ENCODE measurements at places on chromosomes 13 and 19.

- no peak for DNase-seq
These were observed 13.0 kb upstream of the EPOR start for GRCh38 chr19:11397089-11397610.

DNA sequence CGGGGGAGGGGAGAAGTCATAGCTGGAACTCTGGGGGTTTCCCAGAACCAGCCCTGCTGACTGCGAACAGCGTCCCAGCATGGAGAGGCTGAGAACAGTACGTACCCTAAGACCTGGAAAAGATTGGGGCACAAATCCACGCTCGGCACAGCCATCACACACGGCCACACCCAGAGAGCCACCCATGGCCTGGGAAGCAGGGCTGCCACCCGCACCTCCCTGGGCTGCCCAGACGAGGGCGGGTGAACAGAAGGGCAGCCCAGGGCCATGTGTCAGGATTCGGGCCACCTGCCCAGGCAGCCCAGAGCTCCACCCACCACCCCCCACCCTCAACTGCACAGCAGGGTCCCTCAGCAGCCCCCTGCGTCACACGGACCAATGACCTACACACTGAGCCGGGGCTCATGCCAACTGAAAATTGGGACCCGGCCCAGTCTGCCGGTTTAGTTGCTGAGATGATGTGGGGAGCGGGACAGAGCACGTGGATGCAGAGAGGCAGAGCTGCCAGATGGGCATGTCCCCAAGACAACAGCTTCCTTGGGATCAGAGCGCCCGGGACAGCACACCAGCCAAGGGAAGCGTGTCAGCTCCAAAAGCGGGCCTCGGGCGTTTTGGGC, 8.5 kb downstream of the UBXN6 start:
- no peak for DNase-seq

DNA sequence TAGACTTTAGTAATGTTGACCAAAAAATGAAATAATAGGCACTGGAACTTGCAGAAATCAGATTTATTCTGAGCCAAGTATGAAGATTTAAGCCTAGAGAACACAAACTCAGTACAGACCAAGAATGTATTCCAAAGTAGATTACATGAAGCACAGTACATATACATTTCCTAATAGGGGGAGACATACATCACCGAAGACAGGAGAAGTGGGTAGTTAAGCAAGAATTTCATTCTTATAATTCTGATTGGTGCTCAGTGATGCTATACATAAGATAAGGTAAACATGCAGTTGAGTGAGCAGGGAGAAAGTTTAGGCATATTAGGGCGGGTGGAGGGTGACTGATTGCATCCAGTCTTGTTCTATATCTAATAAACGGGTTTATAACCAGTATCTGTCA, 2218.8 kb downstream of the PCDH9 start:
- DNase-seq = no peak

DNA sequence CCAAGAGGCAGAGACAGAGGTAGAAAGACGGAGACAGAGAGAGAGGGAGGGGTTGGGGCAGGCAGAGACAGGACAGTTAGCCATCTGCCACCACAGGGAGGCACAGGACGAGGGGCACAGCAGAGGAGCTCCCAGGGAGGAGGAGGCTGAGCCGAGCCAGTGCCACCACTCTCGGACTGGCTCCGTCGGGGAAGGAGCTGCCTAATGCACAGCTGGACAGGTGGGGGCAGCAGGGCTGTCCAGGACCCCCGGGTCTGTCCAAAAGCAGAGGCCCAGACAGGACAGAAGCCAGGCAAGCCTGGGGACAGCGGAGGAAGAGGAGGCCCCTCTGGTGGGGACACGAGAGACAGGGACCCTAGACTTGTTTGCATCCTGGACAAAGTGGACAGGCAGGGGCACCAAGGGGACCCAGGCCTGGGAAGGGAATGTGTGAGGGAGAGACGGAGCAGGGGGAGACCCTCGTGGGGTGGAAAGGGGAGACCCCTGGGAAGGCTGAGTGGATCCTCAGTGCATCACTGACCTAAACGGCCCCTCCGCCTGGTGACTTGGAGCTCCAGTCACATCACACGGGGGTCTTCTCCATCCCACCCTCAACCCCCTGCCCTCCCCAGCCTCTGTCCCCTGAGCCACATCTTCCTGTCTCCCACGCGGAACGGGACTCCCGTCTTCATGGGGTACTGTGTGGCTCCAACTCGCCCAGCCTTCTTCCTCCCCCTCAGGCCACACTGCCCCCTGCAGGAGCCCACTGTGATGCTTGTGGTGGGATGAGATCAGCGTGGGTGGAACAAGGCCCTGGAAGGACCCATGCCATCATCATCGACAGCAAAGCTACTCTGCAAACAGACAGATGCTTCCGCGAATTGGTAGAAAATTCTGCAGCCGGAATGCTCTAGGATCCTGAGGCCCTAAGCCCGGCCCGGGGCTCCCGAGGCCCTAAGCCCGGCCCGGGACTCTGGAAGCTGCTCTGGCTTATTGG, 915 bp downstream of the F10 start:
- no peak for DNase-seq

DNA sequence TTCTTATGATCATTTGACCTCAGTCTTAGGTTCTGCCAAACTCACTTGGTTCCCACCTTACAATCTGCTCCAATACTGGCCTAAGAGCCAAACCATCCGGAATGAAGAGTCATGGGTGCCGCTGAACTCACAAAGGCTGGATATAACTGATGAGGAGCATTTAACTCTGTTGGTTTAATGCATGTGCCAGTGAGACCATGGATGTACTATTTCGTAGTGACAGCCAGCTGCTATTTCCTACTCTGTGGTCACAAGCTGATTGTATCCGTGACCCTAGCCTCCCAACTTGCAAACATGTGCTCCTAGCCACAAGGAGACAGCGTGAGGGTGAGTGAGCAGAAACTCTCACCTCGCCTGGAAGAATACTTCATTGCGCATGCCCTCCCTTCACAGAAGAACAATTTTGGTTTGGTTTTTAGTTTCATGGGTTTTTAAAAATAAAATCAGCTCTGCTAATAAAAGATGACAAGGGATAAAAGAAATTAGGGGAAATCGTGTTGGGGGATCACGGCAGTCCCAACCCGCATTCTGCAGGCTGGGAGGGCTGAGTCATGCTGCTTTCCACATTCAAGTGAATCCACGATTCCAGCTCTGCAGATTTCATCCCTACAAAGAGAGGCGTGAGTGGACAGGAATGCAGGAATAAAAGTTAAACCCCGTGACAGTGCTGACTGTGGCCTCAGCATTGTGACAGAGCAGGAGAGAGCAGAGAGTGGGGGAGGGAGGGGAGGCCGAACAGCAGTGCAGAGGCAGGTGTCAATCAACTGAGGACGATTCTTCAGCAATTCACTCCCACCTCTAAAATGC, 66.8 kb upstream of the RAP2A start:
- no peak for DNase-seq

- DNase-seq = no peak
These were observed 37.6 kb downstream of the KCTD12 start for GRCh38 chr13:76848596-76848995.

GRCh38 chr19:6593651-6594416, 2.9 kb upstream of the CD70 start:
- DNase-seq = no peak

GRCh38 chr19:47768604-47769003, 9.9 kb upstream of the SELENOW start:
- no peak for DNase-seq

- DNase-seq = no peak
These were observed 74.8 kb upstream of the IPO5 start for GRCh38 chr13:97878431-97879375.

- no peak for DNase-seq
These were observed 12.1 kb downstream of the SETDB2 start for GRCh38 chr13:49456156-49456555.

GRCh38 chr19:33906578-33907335, 110.1 kb downstream of the KCTD15 start:
- DNase-seq = no peak

DNA sequence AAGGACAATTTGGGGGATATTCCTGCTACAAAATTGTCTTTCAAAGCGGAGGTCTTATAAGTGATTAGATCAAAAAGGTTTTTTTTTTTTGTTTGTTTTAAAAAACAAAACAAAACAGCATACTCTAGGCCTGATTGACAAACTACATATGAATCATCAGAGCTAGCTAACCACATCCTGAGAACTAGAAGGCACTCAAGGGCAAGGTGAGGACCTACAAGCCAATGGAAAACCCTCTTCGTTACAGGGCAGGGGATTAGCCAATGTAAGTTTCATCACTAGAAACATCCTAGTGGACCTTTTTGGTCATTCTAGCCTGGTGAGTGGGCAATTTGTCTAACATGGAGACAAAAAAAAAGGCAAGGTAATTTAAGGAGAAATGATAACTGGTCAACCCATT, 428.6 kb downstream of the RFC3 start:
- DNase-seq = no peak

- DNase-seq = no peak
These were observed 72.7 kb downstream of the SIAH3 start for GRCh38 chr13:45778882-45779281.

DNA sequence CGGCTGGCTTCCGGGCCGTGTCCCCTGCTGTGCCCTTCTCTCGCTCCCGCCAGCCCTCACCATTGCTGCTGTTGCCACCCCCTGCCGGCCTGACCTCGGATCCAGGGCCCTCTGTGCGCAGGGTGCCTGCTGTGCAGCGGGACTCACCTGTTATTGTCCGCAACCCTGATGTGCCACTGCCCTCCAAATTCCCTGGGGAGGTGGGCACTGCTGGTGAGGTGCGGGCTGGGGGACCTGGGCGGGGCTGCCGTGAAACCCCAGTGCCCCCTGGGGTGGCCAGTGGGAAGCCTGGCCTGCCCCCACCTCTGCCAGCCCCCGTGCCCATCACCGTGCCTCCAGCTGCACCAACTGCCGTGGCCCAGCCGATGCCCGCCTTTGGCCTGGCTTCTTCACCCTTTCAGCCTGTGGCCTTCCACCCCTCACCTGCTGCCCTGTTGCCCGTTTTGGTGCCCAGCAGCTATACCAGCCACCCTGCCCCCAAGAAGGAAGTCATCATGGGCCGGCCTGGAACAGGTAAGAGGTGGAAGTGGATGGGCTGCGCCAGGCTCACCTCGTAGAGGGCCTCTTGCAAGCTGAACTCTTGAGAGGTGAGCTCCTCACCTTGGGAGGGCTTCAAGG, 5.1 kb downstream of the CIC start:
- no peak for DNase-seq

DNA sequence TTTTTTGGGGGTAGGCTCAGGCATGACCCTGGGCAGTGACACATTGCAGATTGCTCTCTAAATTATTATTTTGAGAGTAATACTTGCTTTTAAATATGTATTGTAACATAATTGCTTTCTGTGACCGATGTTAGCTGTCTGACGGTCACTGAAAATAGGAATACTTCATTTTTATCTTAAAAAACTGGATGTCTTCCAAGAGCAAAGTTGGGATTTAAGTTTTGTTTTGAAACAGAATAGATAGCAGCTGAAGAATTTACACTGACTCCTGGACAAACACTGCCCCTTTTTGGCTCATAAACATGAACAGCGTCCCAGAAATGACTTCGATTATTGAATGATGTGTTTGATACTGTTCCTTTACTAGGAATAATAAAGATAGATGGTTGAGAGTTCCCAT, 535.9 kb downstream of the GPC5 start:
- DNase-seq = no peak

DNA sequence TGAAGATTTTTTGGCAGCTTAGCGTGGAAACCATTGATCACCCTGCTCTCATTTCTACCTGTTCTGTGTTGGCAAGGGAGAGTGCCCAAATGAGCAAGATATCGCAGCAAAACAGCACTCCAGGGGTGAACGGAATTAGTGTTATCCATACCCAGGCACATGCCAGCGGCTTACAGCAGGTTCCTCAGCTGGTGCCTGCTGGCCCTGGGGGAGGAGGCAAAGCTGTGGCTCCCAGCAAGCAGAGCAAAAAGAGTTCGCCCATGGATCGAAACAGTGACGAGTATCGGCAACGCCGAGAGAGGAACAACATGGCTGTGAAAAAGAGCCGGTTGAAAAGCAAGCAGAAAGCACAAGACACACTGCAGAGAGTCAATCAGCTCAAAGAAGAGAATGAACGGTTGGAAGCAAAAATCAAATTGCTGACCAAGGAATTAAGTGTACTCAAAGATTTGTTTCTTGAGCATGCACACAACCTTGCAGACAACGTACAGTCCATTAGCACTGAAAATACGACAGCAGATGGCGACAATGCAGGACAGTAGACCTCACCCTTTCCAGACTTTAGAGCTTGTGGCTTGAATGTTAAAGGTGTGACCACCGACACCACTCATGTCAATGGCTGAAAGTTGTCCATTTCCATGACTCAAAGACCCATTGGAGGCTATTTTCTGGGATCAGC, 5.8 kb downstream of the CEBPG start:
- no peak for DNase-seq

GRCh38 chr13:80338781-80339562, 2.0 kb downstream of the SPRY2 start:
- no peak for DNase-seq

GRCh38 chr19:15197275-15197941, 3.4 kb downstream of the NOTCH3 start:
- no peak for DNase-seq

DNA sequence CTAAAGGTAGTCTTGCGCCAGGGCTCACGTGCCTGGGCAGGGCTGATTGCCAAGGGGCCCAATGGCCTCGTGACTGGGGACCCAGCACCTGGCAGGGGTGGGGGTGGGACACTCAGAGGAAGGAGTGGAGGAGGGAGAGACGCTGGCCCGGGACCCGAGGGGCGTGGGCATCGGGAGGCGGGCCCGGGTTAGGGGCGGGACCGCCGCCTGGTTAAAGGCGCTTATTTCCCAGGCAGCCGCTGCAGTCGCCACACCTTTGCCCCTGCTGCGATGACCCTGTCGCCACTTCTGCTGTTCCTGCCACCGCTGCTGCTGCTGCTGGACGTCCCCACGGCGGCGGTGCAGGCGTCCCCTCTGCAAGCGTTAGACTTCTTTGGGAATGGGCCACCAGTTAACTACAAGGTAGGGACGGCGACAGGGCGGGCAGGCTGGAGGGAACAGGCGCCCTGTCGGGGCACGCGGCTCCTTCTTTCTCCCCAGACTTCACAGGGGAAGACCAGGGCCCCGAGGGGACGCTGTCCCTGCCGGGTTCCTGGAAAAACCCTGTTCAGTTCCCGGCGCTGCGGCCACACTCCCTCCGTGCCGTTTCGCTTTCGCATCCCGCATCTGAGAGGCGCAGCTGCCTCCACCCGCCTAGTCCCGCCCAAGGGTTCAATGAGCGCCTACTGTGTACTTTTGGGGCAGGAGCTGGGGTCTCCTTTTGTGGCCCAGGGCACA, at the start of gene IFI30:
Gene IFI30 (plus strand): TSS at position 242 of the 717 bp plus-strand sequence. CDS start 29 bp downstream, at position 271.
- no peak for DNase-seq

DNA sequence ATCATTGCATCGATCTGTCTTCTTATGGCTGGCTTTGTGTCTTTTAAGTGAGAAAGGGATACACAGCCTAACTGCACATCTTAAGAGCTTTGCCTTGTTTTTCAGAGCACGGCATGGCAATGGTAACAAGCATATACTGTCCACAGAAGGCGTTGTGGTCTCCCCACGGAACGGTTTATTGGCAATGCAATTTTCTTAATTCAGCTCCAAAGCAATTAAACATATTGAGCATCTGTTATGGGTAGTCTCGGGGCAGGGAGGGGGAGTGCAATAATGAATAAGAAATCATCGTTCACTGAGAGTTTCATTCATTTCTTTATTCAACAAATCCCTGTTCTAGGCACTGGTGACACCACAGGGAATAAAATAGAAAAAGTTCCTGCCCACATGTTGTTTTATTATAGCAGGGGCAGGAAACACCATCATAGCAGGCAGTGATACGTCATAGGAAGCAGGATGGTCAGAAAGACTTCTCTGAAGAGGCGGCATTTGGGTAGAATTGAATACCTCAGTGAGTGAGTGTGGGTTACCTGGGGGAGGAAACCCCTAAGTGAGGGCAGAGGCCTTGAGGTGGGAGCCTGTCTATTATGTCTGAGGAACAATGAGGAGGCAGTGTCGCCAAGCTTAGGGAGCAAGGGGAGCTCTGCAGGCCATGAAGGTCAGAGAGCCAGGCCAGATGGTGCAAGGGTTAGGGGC, 185.7 kb upstream of the KL start:
- no peak for DNase-seq
